ENCODE measurements at places on chromosomes 11 and 22.

DNA sequence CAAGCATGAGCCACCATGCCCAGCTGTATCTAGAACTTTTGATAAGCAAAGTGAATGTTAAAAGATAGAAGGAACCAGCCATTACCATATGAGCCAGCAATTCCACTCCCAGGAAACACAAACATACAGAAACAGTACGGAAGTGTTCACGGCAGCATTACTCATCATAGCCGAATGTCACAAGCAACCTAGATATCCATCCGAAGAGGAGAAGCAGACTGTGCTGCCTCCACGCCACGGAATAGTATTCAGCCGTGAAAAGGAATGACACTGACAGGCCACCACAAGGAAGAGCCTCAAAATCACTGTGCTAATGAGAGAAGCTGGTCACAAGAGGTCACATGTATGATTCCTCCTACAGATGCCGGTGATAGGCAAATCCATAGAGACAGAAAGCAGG, 17.6 kb upstream of the MGAT3 start:
- no peak for DNase-seq

DNA sequence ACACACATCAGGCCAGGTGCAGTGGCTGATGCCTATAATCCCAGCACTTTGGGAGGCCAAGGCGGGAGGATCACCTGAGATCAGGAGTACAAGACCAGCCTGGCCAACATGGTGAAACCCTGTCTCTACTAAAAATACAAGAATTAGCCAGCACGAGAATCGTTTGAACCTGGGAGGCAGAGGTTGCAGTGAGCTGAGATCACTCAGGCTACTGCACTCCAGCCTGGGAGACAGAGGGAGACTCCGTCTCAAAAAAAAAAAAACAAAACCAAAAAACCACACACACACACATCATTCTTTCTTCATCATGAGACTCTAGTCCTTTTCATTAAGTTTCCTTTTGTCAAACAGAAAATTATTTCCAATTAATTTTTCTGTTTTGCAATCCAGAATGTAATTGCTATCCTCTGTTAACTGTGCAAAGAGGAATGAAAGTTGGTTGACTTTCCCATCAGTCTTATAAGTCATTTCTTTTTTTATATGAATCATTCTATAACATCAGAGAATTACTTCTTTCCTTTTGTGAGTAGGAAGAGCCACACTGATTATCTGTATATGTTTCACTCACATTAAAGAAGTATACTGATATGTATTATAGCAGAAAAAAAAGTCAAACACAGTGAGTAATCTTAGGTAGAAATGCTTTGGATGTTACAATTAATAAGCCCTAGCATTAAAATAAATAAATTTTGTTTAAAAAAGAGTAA, 52.2 kb downstream of the HORMAD2 start:
- no peak for DNase-seq

DNA sequence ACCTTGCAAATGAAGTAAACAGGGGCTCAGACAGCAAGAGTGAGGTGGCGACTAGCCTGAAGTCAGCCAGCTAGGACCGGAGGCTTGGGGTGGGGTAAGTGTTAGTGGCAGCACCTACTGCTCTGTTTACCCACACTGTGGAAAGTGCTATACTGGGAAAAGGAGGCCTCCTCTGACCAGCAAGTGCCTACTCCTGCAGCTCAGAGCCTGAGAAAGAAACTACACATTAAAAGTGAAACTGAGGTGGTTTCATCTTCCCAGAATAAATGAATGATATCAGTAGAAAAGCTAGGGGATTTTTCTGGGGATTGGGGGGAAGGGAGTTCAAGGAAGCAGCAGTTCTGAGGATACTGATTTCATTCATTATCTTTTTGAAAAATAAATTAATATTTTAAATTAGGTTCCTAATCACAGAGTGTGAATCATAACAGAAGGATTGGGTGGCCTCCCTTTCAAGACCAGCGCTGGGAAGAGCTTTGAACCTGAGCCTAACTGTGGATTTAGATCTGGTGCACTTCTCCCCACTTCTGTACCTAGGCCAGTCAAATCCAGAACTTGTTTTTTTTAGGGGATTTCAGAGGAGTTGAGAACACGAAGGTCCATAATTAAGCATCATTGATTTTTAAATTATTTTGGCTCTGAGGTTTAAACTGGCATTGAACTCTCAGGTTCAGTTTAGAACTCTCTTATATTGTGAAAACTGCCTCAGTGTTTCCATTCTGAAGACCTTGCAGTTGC, 48.1 kb upstream of the GRAMD1B start:
- DNase-seq, result no peak

DNA sequence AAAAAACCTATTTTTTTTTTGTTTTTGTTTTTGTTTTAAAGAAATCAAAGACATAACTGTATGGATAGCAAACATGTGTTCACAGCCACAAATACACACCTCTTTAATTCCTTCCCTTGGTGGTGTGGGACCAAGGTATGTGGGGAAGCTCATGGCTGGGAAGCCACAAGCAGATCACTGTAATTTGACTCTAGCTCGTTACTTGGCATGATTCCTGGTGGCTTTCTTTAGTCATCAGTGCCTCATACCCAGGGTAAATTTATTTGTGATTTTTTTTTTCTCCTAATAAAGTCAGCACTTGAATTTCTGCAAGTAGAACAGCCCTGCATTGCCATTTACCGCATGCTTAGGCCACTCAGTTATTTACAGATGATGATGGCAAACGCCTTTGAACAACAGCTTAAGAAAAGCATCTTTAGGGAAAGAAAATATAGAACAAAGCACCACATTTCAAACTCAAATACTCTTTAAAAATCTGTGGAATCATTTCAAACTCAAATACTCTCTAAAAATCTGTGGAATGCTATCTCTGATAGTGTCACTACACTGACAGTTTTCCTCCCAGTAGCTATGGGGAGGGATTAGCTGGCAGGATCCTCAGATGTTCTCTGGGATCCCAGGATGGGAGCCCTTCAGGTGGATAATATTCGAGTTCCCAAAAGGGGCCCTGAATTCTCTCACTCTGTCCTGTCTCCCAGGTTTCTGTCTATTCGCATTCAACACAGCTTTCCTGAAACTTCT, 687.2 kb downstream of the OPCML start:
- no peak for DNase-seq

DNA sequence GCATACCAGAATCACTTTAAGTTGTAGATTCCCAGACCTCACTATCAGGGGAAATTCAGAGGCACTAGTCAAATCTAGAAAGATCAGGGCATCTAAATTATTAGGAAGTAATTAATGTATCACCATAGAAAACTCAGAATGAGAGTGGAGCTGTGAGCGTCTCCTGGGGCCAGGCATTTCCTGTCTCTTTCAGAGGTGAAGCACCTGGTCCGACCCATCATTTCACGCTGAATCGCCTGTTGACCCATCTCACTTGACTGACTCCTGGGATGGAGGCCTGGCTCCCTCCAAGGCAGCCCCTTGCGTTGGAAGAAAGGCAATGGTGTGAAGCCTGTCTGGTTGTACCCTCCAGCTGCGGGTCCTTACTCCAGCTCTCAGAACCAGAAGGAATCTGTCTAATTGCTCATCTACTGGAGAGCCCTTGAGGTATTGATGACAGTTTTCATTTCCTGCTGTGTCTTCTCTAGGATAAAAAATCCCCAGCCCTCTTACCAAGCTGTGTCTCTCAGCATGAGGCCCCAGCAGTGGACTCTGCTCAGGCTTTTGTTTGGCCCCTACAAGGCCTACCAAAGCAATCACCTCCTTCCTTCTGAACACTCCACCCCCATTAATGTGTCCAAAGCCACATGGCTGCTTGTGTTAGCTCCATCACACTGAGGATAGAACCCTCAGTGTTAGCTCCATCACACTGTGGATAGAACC, 93.2 kb upstream of the SYT13 start:
- DNase-seq, result no peak

DNA sequence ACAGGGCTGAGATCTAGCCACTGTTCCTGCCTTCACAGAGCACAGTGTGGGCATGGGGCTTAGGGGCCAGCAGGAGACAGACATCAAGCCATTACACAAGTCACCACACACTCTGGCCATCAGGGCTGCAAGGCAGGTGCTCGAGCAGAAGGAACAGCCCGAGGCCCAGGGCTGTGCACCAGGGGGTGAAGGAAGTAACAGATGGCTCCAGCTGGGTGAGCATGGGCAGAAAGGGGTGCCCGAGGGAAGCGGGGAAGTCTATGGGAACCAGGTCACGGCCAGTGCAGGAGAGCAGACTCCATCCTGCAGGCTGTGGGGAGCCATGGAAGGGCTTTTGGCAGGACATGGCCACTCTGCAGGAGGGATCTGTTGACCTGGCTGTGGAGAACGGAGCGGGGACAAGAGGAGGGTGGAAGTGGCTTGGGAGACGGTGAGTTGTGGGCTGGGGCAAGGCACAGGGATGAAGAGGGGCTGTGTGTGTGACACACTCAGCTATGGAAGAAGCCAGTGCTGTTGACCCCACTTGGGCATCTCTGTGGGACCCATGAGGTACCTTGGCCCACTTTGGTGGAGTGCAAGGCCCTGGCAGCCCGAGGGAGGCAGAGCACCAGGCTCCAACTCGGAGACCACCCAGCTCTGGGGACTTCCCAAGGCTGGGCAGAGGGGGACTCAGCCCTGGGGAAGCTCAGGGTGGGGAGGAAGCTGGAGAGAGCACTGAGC, 3.6 kb downstream of the C11orf68 start:
- DNase-seq, result no peak

DNA sequence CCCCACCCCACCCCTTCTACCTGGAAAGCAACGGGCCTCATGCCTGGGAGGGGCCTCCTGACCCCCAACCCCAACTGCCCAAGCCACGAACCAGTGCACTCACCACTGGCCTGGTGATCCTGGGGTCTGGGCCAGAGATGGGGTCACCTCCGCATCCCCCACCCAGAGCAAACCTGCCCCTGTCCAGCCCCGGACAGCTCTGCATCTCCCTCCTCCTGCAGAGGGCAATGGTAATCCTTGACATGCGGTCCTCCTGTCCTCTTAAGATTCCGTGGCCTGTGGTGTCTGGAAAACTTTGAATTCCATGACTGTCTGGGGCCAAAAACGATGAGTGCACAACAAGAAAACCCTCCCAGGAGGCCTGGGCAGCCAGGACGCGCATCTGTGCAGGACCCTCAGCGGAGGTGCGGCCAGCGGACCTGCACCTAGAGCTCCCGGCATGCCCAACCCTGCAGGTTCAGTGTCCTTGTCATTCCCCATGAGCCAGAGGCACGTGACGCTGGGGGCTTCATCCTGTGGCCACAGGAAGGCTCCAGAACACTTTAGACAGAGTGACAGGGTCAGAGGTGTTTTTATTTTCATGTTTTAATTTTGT, 16.1 kb upstream of the PPARA start:
- DNase-seq, result no peak

- no peak for DNase-seq
Observed at GRCh38 chr11:117058761-117059261, 39.4 kb downstream of the SIK3 start.

GRCh38 chr11:66119348-66120133, 49.5 kb downstream of the PACS1 start:
- DNase-seq, result no peak

DNA sequence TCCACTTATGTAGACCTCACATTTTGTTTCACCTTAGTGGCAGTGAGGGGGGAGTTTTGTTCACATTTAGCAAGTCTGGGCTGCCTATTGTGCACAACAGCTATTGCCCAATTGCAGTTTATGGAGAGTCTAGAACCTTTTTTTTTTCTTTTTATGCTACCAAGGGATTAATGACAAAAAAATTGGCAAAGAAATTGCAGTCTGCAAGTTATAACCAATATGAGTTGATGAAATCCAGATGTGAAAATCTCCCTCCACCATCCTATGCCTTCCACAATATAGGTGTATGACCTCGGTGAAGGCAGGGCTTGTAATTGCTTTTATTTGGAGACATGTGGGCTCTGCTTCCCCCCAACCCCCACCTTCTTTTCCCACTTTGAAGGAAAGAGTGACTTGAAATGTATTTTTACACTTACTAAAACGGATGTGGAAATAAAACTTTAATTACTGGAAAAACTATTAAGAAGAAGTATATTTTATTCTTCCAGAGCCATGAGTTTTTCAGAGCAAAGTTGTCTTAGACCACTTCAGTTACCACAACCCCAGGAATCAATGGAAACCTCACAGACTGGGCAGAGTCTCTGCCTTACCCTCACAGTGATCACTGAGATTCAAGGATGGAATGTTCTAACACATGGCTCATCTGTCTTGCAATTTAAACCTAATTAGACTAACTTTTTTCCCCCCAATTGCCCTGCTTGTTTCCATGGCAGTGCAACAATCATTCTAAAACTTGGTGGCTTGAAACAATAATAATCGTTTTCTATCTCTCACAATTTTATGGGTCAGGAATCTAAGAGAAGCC, 120.8 kb upstream of the SLC5A12 start:
- no peak for DNase-seq

DNA sequence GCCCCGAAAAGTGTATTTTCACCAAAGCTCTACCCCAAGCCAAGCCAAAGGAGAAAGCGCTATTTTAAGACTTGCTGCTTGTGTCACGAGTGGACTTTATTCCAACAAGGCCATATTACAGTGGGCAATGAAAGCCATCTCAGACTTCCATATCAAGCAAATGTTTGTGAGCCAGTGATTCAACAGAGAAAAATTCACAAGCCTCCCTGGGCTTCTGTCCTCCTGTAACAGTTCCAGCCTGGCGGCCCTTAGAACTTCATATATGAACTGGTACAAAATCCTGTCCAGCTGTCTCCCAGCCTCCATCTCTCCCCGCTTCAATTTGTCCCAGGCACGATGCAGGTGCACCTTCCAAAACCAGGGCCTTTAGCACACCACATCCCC, 11.2 kb downstream of the LARGE1 start:
- DNase-seq, result no peak

- no peak for DNase-seq
Observed at GRCh38 chr11:116166573-116167465, 606.0 kb downstream of the BUD13 start.

GRCh38 chr11:84264066-84264465, 977.9 kb upstream of the CCDC90B start:
- DNase-seq, result no peak

GRCh38 chr22:32986766-32987040, 71.5 kb downstream of the SYN3 start:
- no peak for DNase-seq

GRCh38 chr11:70517203-70517602, 118.9 kb downstream of the CTTN start:
- no peak for DNase-seq

DNA sequence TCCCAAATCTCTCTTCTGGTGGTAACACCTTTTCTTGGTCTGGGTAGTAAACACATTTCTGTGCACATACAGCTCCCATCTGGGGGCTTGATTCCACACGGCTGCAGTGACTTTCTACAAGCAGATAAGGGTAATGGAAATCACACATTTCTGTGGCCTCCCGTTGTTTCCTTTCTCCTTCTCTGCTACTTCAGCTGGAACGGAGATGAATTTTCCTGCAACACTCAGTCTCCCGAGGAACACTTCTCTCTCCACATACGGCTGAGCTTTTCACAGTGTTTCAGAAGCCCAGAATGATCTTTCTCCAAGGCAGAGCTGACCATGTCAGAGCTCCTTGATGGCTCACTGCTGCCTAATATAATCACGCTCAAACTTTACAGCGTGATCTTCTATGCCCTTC, 364.3 kb upstream of the NARS2 start:
- no peak for DNase-seq

- DNase-seq, result no peak
Observed at GRCh38 chr11:108931168-108931567, 266.3 kb downstream of the DDX10 start.

GRCh38 chr11:34798985-34799384, 117.2 kb downstream of the APIP start:
- no peak for DNase-seq
